CD8-positive, alpha-beta T cell (primary cell): ENCODE measurements at places on chromosomes 7 and 10. TPM values are rescaled to one million over a fixed set of nuclear protein-coding genes. Genes with fewer than 3 reads are reported as not detected.

Gene ZNF239
- total RNA-seq, result 1.1 TPM

Gene METTL27
- total RNA-seq, result not detected

Gene VOPP1
- 38.7 TPM for total RNA-seq

Gene CDH23
- 8.7 TPM for total RNA-seq

Gene PRF1
- 56.4 TPM for total RNA-seq

Gene SLC18A3
- total RNA-seq, result not detected

Gene ZNF722
- not detected for total RNA-seq

Gene TAS2R4
- total RNA-seq, result not detected

Gene EBF3
- total RNA-seq, result not detected

Gene MRLN
- total RNA-seq, result not detected

Gene PPP1R9A
- total RNA-seq, result 0.08 TPM

Gene CYP17A1
- total RNA-seq, result not detected

Gene MSMB
- total RNA-seq, result not detected

Gene GRID2IP
- 0.25 TPM for total RNA-seq

Gene ANKRD7
- total RNA-seq, result not detected

Gene UCN3
- total RNA-seq, result not detected

Gene TAS2R5
- 0.27 TPM for total RNA-seq

Gene TMEM229A
- not detected for total RNA-seq

Gene NPSR1
- total RNA-seq, result not detected

Gene ACHE
- 7.7 TPM for total RNA-seq

Gene ST8SIA6
- total RNA-seq, result 0.14 TPM

Gene TRPV6
- total RNA-seq, result not detected

Gene MYH16
- total RNA-seq, result not detected

Gene ASIC3
- 8.6 TPM for total RNA-seq

Gene RBM20
- 1.7 TPM for total RNA-seq

Gene KNDC1
- total RNA-seq, result not detected

Gene EMX2
- total RNA-seq, result not detected

Gene ZDHHC4
- total RNA-seq, result 35.6 TPM

Gene BRAT1
- total RNA-seq, result 20.6 TPM

Gene GPR85
- total RNA-seq, result not detected

Gene DPYSL4
- 1.0 TPM for total RNA-seq

Gene CCDC172
- total RNA-seq, result not detected

Gene TMEM176A
- not detected for total RNA-seq

Gene FKBP6
- not detected for total RNA-seq

Gene PIP
- not detected for total RNA-seq

Gene MAGI2
- total RNA-seq, result not detected

Gene GLI3
- not detected for total RNA-seq

Gene MACC1
- total RNA-seq, result 0.06 TPM

Gene EPHA1
- total RNA-seq, result 8.3 TPM

Gene PRR15
- not detected for total RNA-seq

Gene PTF1A
- not detected for total RNA-seq

Gene KAT6B
- 73.0 TPM for total RNA-seq

Gene CALHM1
- total RNA-seq, result not detected

Gene TMEM140
- total RNA-seq, result 18.8 TPM

Gene ZNF655
- 186 TPM for total RNA-seq

Gene CYP3A4
- not detected for total RNA-seq
